Stimulated activated CD8-positive, alpha-beta memory T cell treated with anti-CD3 and anti-CD28 coated beads, Interleukin-7, amount 100 ng/mL, for 1 hour (primary cell): ENCODE measurements at places on chromosomes 1 and 21.

- no peak for DNase-seq
Observed at GRCh38 chr1:231557898-231558707, 29.6 kb downstream of the TSNAX start.

DNA sequence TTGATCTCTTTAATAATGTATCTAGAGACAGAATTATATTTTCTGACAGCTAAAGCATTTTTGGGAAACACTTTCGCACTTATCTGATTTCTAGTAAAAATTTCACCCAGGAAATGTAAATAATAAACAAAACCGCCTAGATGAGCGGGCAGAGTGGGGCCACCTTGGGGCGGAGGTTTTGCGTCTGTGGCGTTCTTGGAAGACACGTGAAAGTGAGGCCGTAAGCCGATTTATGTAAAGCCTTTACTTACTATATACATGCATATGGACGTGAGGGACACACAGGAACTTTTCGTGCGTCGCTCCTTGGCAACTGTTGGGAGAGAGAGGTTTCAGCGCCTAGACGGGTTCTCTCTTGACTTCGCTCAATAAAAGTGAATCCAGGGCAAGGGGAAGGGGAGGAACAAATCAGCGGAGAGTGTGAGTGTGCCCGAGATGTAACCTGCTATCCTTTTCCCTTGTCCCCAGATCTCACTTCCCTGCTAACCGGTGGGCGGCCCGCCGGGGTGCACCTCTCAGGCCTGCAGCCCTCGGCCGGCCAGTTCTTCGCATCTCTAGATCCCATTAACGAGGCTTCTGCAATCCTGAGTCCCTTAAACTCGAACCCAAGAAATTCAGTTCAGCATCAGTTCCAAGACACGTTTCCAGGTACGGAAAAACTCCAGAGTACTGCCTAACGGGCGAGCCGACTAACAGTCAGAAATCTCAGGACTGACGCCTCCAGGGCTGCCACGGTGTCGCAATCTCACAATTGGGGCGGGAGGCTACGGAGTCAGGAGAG lies 1.7 kb downstream of the HLX start:
- no peak for DNase-seq

DNA sequence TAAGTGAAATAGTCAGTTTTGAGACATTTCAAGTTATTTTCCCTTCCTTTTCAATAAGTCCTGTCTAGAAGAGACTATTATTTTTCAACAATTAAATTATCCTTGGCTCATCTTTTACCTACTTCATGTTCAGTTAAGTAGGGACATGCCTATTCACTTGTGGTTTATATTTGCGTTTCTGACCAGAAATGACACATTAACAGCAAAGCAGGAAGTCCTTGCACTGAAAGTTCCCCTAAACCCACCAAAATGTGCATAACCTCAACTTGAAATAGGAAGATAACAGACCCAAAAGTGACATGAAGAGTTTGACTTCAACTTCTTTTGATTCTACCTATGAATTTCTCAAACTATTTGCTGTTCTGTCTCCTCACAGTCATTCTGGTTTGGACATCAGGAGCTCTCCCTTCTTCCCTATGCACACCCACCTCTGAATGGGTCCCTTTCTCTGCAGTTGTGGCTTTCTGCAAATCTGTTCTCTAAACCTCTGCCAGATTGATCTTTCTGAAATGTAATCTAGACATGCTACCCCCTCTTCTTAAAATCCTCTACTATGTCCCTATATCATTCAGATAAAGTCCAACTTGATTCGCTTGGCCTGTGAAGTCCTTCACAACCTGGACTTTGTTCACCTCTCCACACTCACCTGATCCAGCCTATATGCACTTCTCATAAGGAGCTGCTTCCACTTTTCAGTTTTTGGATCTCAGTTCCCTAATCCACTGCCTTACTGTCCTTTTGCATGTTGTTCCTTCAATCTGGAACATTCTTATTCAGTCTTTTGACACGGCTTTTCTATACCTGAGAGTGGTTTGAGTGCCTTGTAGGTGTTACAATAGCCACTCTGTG lies 661.5 kb upstream of the ADGRL4 start:
- no peak for DNase-seq

- DNase-seq: no peak
Observed at GRCh38 chr1:168725060-168725459, 3.9 kb downstream of the DPT start.

DNA sequence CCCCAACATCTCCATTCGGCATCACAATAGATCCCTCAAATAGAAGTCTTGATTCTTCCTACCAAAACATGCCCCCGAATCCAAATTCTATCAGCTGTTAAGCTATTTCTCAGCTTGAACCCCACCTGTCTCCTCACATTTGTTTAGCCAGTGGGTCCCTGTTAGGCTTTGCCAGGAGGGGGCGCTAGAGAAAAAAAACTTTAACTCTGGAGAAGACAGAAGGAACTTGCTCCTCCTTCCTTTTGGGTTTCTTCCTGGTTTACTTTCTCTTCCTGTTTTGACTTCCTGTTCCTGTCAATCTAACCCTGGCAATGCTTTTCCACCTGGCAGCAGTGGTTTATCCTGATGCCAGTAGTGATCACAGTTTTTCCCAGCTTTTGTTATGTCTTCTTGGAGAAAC lies 95.6 kb upstream of the KCNK1 start:
- DNase-seq: no peak

DNA sequence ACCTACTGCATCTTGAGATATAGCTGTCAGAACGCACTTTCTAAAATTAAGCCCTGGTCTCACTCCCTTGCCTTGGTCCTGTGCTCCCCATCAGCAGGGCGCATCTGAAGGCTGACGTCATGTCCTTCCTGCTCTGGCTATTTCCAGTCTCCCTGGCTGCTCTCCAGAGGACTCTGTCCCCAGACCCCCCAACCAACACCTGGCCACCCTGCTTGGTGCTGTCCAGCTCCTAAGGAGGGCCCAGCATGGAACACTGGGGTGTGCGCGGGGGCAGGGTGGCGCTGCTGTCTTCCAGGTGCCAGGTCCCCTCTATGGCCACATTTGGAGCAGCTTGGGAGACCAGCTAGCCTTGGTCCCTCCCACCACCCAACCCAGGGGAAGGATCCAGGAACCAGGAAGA lies 8.3 kb downstream of the TNNT2 start:
- DNase-seq: no peak

DNA sequence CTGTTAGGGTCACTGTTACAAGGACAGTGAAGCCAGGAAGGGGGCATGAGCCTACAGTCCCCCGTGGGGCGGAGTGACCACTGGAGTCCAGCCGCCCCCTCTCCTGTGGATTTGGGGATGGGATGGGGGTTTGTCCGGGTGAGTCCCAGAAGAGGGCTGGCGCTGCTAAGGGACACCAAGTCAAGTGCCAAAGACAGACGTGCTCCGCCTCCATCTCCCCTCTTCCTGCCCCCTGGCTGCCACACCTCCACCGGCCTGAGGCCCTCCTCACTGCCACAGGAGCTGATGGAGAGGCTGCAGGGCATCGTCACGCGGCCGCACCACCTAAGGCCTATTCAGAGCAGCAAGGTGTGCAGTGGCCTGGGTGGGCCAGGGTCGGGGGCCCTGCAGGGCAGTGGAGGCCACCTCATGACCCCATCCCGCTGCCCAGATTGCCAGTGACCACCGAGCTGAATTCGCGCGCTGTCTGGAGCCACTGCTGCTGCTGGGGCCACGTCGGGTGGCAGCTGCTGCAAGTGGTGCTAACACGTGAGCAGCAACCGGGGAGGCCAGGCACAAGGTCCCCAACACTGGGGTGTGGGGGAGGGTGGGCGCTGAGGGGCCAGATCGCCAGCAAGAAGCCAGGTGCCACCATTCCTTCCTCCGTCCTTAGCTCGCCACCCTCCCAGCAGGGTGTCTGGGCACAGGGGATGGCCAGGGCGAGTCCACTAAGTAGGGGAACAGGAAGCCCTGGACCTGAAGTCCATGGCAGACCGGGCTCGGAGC lies 4.9 kb downstream of the RNF207 start:
- no peak for DNase-seq

DNA sequence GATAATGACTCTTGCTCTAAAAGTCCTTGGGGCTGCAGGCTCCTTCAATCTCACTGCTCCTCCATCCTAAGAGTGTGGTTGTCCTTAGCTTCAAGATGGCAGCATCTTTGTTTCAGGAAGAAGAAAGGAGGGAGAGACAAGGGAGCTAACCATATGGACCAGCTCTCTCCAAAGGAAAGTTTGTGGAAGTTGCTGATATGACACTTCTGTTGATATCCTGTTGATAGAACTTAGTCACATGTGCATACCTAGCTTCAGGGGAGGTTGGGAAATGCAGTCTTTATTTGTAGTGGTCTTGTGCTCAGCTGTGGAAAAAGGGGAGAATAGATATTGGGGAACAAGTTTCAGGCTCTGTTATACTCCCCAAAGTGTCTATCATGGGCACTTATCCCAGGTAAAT lies 186.9 kb downstream of the GIPC2 start:
- no peak for DNase-seq

DNA sequence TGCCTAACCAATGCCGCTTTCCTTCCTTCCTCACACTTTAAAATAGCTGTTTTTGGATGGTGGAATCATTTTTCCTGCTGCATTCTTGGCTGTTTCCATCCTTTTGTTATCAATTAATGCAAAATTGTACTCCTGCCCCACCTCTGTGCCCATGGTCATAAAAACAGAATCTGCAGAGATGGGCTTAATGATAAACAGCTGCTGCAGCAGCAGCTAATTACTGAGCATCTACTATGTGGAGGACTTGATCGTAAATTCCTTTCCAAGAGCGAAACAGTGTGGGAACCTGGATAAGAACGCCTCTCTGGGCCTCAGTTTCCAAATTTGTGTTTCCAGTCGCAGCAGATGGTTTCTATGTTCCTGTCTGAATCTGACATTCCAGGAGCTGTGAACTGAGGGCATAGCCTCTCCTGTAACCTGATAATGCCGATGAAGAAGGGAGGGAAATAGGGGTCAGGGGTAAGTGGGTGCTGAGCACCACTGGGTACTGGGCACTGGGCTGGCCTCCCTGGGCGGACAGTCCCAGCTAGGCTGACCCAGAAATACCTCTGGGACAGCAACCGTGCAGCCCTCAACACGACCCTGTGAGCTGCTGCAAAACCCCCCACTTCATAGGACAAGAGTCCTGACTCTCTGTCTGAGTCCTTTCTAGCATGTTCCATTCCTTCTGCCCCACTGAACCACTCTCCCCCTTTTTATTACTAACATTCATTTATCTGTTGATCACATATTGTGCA lies 121.7 kb downstream of the DMRTB1 start:
- no peak for DNase-seq

DNA sequence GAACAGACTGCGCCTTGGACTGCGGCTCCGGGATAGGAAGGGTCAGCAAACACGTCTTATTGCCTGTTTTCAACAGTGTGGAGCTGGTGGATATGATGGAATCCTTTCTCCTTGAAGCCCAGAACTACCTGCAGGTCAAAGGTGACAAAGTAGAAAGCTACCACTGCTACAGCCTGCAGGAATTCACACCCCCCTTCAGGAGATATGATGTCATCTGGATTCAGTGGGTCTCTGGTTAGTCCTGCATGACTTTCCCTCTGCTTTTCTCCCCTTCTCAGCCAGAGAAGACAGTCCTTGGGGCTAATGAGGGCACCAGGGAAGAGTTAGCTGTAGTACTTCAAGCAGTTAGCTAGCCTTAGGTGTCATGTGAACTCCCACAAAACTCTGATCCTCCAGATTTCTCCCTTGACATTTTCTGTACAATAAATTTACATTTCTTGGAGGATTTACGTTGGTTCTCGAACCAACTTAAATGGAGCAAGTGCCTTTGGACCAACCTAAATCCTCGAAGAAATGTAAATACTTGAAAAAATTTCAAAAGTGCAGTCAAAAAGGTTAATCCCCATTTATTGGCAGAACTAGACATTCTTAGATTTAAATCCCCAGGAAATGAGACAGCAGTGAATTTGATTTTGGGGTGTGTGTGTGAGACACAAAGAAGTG lies 20.9 kb downstream of the NTMT2 start:
- DNase-seq: no peak

- DNase-seq: peak; percentile 37
Observed at GRCh38 chr1:160291248-160292220, 6.6 kb upstream of the PEX19 start.

DNA sequence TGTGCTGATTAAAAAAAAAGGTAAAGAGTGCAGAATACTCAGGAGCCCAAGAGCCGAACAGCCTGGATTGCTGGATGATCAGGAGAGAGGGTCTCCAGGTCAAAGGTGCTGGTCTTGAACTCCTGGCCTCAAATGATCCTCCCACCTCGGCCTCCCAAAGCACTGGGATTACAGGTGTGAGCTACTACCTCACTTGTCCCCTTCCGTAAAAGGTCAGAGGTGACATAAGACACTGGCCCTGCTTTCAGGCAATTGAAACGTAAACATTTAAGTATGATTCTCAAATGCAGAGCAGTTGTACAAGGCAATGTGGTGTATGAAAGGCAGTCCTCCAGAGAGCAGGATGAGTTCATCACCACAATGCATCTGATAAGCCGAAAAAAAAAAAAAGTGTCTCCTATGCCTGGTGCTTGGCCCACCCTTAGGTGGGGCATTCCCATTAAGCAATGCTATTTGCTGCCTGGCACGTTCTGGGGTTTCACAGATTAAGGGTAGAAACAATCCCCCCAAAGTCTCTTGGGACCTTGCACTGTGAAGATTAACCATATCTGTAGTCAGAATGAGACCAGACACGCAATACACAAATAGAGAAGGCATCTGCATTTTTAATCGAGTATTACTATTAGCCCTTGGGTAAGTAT lies 47.7 kb downstream of the PARP1 start:
- no peak for DNase-seq

GRCh38 chr1:147243228-147243685 lies 773 bp downstream of the CHD1L start:
- no peak for DNase-seq

DNA sequence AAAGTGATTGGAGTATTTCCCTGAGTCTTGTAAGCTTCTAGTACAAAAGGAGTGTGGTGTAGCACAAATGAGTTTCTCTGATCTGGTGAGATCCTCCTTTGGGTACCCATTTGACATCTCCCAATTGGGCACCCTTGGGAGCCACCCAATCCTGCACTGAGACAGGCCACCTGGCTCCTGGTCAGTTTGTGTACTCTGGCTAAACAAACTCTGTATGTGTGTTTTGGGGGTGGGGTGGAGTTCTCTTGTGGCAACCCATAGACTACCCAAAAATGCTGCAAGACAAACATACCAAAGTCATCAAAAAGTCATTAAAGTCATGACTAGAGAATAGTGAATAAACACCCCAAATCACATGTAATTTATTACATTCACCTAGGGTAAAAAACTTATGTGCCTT lies 8.4 kb upstream of the HIVEP3 start:
- no peak for DNase-seq

DNA sequence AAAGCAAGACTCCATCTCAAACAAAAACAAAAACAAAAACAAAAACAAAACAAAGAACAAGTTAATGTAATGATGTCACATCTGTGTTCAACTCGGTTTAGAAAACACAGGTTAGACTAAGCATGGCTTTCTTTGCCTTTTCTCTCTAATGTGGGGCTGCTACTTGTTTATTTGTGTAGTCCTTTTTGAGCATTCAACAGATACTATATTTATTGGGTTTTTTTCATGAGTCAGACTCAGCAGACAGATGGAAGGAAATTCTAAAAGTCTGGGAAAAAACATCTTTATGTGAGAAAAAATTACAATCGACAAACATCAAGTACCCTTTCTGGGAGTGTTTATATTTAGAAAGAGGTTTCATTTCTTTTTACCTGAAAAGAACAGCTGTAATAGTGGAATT lies 22.3 kb upstream of the OTUD3 start:
- DNase-seq: no peak
